ENCODE measurements at places on chromosomes 6 and 20.

GRCh38 chr6:16322666-16323312 is 84.4 kb downstream of the GMPR start:
- DNase-seq = peak; percentile 75

DNA sequence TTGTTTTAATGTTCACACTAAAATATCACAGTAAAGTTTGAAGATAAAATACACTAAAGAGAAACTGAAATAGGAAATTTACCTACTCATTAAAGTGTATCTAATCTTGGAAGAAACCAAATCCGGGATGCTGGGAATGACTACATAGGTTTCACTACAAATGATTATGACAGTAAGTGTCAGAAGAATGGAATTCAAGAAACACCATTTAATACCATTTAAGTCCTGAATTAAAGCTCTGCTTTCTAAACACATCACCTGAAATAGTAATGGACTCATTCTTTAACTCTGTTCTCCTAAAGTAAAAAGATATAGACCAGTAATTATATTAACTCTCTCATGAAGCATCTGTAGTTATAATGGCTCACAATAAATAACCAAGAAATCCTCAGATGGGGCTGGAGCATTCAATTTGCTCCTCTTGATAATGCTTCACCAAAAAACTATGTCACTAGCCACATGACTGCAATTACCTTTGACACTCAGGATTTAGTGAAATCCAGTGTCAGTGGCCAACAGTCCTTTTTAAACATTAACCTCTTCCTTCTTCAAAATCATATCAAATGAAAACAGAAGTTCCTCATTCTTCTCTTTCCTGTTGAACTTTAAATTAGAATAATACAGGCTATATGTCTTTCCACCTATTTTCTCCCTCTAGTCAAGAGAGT is 41.4 kb downstream of the MAP7 start:
- no peak for DNase-seq

DNA sequence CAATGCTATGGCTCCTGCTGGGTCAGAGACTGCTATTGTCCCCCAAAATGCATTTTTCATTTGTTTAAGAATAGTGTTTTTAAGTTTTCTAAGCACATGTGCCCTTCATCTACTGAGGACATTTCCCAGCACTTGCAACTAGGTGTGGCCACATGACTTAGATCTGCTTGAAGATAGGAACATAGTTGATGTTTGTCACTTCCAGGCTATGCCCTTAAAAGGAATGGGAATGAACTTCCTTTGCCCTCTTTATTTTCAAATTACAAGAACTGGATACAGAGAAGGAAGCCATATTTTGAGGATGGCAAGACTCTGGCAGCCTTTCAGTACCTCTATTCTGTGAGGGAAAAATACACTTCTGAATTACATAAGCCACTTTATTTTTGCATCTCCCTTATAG is 203.0 kb upstream of the TFAP2D start:
- DNase-seq = no peak

DNA sequence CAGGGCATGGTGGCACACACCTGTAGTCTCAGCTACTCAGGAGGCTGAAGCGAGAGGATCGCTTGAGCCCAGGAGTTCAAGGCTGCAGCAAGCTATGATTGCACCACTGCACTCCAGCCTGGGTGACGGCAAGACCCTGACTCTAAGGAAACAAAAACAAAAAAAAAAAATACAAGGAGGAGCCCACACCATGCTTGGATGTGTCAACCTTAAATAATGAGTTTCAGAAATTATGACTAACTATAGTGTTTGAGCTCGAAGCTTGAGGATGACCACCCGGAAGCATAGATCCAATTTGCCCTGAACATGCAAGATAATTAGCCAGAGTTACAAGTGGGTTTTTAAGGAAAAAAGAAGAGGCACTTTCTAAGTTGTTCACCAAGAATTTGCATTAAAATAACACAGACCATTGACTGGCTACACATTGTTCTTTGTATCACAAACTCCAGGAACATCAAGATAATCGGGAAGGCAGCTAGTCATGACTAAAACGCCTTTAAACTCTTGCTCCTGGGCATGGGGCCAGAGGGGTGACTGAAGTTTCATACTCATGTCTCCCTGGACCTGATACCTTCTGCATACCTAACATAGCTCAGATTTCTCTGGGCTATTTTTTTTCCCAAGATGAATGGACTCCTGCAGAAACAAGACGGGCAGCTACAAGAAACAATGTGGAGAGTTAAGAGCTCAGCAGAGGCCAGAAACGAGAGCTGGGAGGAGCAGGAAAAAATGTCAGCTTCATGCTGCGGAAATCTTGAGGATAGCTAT is 289.6 kb downstream of the PREX1 start:
- no peak for DNase-seq

DNA sequence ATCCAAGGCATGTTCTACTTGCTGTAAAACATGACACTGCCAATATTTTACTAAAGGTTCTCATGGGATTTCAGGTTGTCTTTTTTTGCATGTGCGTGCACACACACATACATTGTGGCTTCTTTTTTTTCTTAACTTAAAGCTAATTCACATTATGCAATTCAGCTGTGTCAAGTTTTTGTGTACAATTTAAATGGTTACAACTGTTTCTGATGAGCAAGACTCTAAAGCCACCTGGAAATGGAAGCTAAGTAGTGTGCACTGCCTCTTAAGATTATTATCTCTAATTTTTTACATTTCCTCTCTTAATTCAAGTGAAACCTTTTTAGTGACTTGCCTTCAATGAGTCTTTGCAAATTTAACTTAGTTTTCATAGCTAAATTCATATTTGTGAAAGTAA is 75.3 kb downstream of the TULP4 start:
- no peak for DNase-seq

DNA sequence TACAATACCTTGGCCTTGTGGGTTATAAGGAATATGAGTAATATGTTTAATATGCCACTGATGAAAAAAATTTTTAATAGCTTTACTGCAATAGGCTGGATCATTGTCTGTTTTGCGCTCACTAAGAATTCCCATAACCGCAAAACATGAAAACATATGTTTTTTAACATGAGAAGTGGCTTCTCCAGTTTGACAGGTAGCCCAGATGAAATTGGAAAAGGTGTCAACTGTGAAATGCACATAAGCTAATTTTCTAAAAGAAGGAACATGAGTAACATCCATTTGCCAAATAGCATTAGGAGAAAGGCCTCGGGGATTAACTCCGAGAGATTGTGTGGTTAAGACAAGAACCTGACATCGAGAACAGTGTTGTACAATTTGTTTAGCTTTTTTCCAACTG is 4.9 kb downstream of the GLYATL3 start:
- DNase-seq = no peak

GRCh38 chr6:85561750-85562357 is 31.8 kb downstream of the SNX14 start:
- no peak for DNase-seq

DNA sequence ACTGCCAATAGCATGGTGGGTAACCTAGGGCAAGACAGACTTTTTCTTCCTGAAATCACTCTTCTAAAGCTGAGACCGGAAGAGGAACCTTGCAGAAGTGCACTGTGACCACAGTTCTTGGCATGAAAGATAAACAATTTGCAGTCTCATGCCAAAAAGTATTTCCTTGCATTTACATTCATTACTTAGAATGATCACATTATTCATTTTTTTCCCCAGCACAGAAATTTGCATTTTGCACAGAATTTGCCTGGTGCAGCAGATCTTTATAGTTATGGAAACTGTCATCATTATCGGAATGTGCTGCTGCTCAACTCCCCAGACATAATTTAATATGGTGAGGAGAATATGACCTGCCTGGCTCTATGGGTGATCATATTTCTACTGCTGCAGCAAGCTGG is 42.2 kb upstream of the EDN3 start:
- DNase-seq = no peak

DNA sequence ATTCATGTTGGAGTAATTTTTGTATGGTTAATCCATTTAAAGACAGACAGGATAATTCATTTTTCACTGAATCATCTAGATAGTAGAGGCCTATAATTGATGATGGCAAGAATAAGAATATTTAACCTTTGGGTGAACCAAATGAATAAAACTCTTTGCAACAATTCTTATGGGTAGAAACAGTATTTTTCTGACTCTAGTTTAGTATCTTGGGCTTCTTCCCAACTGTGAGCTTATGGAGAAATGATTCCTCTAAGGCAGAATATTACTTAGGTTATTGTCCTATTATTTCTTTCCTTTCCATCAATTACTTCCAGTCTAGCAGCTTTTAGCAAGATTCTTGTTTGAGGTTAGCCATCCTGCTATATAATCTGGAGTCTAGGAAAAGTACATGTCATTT is 734.9 kb upstream of the FLRT3 start:
- DNase-seq = no peak

Data from activated naive CD4-positive, alpha-beta T cell treated with Interleukin-2 at 50 U/mL for 16 hours (primary cell).